ENCODE measurements at places on chromosomes 1 and 21.

DNA sequence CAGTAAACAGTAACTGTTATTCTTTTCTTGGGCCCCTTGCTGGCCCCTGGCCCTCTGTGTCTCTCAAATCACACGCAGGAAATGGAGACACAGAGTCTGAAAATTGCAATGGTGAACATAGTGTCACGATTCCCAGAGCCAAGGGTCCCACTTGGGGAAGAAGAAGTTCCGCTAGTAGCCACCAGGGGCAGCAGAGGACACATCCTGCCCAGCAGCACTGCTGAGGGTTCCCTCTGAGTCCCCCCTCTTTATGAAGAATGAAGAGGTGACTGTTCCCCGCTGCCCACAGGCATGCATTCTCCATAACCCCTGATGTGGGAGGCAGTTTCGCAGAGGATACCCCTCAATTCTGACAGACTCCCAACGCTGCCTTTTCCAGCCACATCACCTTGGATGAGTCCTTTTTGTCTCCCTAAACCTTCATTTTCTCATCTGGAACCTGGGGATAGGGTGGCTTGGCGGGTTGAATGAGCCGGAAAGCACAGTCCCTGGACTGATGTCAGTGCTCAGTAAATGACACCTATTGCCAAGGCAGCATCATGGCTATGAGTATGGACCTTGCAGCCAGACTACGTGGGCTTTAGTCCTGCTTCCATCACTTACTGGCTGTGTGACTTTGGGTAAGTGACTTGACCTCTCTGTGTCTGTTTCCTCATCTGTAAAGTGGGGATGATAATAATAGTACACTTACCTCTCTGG lies 238.0 kb upstream of the TMEM51 start:
- no peak overlapping the region for H3K27ac ChIP-seq
- no peaks in the 10 kb centered on the region for H3K27me3 ChIP-seq
- DNase-seq: peak; percentile 43
- H3K4me3 ChIP-seq: no peak overlapping the region

DNA sequence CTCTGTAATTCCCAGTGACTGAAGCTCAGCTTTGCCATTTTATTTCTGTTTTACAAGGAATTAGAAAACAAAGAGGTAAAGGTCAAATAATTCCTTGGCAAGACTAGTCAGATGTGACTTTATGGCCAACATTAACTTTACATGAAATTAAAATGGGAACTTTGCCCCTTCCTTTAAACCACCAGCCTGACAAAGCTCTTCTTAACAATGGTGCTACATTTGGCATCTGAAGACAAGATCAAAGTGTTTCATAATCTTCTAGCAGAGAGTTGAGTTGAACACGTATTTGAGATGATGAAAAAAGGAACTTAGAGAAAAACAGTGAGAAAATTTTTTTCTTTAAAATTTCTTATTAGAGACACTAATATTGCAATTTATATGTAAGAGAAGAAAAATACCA lies 193.8 kb downstream of the AK5 start:
- H3K27ac ChIP-seq: no peak overlapping the region
- H3K36me3 ChIP-seq: no peaks in the 10 kb centered on the region
- no peak overlapping the region for H3K4me3 ChIP-seq

- H3K36me3 ChIP-seq: no peaks in the 10 kb centered on the region
- peaks cover 44% of the 10 kb centered on the region for H3K27me3 ChIP-seq
- H3K4me3 ChIP-seq: no peak overlapping the region
- H3K27ac ChIP-seq: no peak overlapping the region
These were observed 24.8 kb upstream of the AVPR1B start for GRCh38 chr1:206142011-206142410.

DNA sequence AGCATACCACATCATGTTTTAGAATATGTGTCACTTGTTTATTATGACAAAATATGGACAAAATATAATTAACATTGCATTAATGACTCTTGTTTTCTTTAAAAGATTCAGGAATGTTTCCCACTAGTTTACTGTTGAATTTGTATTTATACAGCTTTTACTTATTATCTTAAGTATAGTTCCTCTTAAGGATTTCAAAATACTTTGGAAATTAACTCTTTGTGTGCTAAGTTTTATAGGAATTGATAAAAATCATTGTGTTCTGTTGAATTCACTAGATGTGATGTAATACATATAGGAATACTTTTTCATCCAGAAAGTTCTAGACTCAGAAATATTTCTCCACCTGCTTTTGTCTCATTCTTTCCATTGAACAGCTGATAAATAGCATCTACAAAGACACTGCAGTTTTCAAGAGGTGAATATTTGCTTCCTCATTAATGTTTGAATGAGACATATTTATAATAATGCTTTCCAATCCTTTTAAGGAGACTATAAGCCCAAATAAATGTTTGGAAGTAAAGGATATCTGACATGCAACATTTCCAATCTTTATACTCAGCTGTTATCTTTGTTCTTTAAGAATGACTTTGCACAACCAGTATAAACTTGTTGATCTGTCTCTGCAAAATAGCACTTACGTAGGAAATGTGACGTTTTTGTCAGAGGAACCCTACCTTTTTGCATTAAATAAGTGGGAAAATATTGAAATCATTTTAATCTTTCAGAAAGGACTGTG lies 38.4 kb upstream of the SAMSN1 start:
- H3K36me3 ChIP-seq: peaks cover 4% of the 10 kb centered on the region
- H3K27ac ChIP-seq: no peak overlapping the region
- H3K4me3 ChIP-seq: no peak overlapping the region
- peaks cover 21% of the 10 kb centered on the region for H3K4me1 ChIP-seq
- no peak for DNase-seq

- peaks cover 7% of the 10 kb centered on the region for H3K36me3 ChIP-seq
- H3K27ac ChIP-seq: no peak overlapping the region
- H3K4me1 ChIP-seq: peaks cover 14% of the 10 kb centered on the region
- H3K27me3 ChIP-seq: no peaks in the 10 kb centered on the region
- DNase-seq: no peak
- no peak overlapping the region for H3K4me3 ChIP-seq
These were observed 129.8 kb downstream of the SLC45A1 start for GRCh38 chr1:8447616-8448150.

DNA sequence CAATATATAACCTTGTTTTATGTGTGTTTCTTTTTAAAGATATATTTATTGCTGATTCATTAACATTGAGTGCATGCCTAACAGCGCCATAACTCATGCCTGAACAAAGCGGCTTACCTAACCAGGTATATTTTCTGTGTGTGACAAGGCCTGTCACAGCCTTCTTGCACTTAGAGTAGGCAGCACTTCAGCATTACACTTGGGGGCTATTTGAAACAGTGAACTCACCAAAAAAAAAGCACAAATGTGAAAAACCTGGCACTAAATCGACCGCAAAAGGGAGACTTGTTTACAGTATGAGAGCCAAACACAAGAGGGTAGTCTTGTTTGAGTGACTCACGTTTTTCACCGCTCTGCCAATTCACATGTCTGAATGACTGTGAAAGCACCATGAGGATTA lies 111.7 kb downstream of the DISP1 start:
- H3K4me3 ChIP-seq: no peak overlapping the region
- no peaks in the 10 kb centered on the region for H3K4me1 ChIP-seq
- H3K27me3 ChIP-seq: no peaks in the 10 kb centered on the region
- DNase-seq: no peak

DNA sequence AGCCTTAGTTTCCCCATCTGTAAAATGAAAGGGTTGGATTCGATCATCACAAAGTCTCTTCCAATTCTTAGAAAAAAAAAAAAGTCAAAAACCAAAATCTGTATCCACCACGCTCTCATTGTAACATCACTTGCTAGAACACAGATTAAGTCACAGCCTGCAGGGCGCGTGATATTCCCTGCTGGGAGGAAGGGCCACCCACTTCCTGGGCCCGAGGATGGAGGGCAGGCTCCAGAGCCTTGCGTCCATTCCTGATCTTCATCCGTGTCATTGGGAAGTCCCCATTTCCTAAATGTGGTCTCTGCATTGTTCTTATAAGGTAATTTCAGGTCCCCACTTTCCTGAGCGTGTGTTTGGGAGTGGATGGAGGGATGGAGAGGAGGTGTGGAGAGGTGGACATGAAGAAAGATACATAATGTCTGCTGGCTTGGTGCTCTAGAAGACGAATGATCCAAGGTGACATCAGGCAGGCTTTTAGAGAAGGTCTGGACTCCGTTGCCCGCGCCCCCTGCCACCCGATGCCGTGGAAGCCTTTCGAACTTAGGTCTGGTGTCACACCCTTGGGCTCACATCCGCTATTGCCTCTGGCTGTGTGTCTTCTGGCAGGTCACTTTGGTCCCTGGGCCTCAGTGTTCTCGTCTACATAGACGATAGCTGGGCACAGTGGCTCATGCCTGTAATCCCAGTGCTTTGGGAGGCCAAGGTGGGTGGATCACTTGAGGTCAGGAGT lies 56.1 kb downstream of the ATP5PO start:
- DNase-seq: no peak
- no peaks in the 10 kb centered on the region for H3K4me1 ChIP-seq
- no peaks in the 10 kb centered on the region for H3K27me3 ChIP-seq
- H3K4me3 ChIP-seq: no peak overlapping the region
- H3K36me3 ChIP-seq: no peaks in the 10 kb centered on the region

DNA sequence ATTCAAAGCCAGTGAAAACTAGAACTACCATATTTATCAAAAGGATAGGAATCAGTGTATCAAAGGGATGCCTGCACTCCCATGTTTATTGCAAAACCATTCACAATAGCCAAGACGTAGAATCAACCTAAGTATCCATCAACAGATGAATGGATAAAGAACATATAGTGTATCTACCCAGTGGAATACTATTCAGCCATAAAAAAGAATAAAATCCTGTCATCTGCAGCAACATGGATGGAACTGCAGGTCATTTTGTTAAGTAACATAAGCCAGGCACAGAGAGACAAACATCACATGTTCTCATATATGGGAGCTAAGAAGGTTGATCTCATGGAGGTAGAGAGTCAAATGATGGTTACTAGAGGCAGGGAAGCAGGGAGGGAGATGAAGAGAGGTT lies 110.0 kb downstream of the PAX7 start:
- DNase-seq: no peak
- H3K36me3 ChIP-seq: no peaks in the 10 kb centered on the region
- no peak overlapping the region for H3K4me3 ChIP-seq
- H3K27me3 ChIP-seq: peaks cover 18% of the 10 kb centered on the region
- no peak overlapping the region for H3K27ac ChIP-seq

GRCh38 chr1:222897527-222898190 lies 82.8 kb downstream of the DISP1 start:
- no peak for DNase-seq
- H3K27me3 ChIP-seq: no peaks in the 10 kb centered on the region
- H3K36me3 ChIP-seq: peaks cover 3% of the 10 kb centered on the region
- peak overlapping the region; percentile 83 for H3K27ac ChIP-seq
- peak overlapping the region; percentile 64 for H3K4me3 ChIP-seq

GRCh38 chr1:115377411-115377810 lies 39.4 kb upstream of the NGF start:
- H3K27me3 ChIP-seq: peaks cover 5% of the 10 kb centered on the region
- no peaks in the 10 kb centered on the region for H3K36me3 ChIP-seq
- H3K27ac ChIP-seq: no peak overlapping the region
- H3K4me1 ChIP-seq: no peaks in the 10 kb centered on the region

DNA sequence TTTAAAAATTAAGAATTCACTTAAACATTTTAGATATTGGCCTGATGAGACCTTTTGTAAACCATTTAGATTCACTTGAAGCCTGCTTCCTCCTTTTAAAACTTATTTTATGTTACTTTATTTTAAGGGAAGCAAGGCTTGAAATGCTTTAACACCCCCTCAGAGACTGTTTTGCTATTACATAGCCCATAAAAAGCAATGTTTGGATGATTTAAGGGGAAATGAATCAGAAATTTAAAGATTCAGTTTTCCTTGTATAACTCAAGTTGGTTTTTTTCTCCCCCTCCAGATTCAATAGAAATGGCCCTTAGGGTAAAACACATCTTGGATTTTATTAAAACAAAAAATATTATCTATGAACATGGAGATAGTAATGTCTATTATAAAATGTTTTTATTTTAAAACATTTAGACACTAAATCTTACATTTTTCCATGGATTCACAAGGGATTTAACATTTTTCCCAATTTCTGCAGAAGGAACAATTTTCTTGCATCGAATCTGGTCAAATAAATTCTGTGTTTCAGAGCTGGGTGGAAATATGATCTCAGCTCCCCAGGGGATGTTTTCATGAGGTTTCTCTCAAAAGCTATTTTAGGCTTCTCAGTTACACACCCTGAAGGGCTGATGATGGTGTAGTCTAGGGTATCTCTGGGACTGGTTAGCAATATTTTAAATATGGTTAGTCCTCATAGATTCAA lies 69.3 kb upstream of the WARS2 start:
- no peaks in the 10 kb centered on the region for H3K4me1 ChIP-seq
- no peak for DNase-seq
- H3K4me3 ChIP-seq: no peak overlapping the region
- no peaks in the 10 kb centered on the region for H3K27me3 ChIP-seq

DNA sequence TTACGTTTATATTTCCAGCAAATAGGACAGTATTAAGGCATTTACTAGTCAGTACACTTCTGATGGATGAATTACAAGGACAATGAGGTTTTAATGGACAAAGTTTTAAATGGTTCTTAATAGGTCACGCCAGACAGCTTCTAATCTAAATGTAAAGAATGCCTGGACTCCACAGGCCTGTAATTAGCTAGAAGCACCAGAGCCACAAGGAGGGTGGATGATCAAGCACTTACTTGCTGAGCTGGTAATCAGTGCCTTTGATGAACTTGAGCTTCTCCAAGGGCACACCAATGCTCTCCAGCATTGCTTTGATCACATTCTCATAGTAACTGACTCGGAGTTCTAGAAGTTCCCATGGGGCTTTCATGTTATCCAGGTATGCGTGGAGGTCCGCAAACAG lies 6.8 kb downstream of the YARS1 start:
- no peak for DNase-seq
- no peaks in the 10 kb centered on the region for H3K27me3 ChIP-seq
- H3K36me3 ChIP-seq: peaks cover 23% of the 10 kb centered on the region

DNA sequence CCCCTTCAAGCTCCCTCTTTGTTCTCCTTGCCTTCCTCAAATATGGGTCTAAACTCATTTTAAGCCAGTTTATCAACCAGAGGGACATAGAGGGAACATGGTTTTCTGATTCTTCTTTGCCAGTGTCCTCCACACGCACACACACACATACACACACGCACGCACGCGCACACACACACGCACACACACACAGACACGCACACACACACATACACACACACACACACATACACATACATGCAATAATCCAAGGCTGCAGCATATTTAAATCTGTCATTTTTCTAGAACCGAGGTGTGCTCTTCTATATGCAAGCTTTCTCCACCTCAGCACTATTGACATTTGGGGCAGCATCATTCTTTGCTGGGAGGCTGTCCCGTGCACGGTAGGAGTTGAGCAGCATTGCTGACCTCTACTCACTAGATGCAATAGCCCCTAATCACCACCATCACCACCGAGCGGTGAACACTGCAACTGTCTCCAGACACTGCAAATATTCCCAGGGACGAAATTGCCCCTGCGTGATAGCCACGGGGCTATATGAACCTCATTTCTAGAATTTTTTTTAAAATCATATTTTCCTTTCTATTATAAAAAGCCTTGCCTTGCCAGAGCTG lies 8.0 kb downstream of the TNFRSF9 start:
- peaks cover 12% of the 10 kb centered on the region for H3K36me3 ChIP-seq
- H3K4me3 ChIP-seq: peak overlapping the region; percentile 43
- peaks cover 46% of the 10 kb centered on the region for H3K4me1 ChIP-seq

Data from activated T-cell treated with anti-CD3 and anti-CD28 coated beads, Interleukin-2, amount 50 U/mL, for 72 hours (primary cell).